ENCODE measurements at places on chromosomes 5 and 9.

DNA sequence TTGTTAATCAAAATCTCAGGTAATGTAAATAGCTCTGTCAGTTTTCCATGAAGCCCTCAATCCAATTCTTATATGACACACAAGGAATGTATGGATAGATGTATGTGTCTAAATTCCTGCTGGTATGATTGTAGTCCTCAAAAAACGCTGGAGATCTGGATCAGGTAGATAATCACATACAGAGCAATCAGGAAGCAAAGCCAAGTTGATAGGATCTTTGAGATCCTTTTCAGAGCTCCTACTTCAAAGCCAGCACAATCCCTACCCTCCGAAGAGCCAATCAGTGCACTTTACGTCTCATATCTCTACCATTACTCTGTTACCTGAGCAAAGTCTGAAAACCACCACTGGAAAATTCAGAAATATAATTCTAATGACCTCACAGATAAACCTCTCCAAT, 27.4 kb downstream of the TYRP1 start:
- no peak for DNase-seq

DNA sequence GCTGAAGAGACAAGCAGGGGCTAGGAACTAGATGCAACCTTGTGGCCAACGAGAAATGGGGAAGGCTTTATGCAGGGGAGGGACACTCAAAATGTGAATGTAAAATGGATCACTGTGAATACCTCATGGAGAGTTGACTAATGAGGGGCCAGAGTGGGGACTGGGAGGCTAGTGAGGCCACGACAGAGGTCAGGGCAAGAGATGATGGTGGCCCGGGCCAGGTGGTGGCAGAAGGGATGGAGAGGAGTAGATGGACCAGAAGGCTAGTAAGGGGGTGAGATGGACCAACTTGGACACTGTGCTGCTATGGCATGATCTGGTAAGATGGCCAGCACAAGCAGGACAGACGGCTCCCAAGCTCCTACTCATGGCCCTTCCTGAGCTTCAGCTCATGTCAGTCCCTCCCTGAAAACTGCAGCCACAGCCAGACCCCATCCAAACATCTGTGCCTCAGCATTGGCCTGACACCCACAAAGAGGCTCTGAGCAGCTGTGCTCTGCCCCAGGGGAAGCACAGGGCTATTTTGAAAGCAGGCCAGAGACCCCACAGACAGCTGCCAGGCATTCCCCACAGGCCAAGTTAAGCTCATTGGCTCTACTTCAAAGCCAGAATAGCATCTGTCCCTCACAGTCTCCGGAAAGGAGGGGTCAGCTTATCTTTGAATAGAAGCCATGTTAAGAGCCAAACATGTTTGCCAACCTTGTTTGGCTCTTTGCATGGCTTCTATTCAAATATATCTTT, 22.1 kb downstream of the P4HA2 start:
- peak; percentile 93 for DNase-seq

DNA sequence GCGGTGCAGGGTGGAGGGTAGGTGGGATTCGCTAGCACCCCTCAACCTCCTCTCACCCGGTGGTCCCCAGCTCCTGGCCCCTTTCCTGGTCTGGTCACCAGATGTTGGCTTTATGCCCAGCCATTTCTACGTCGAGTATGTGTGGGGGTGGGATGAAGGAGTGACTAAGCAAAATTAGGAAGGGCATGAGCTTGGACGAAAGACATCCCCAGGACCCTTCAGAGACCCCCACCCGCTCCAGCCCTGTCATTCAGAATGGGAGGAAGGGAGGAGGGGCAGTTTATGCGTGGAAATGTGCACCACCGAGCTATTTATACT, 742 bp downstream of the BHMT2 start:
- no peak for DNase-seq

GRCh38 chr5:153742060-153742459, 251.6 kb downstream of the GRIA1 start:
- no peak for DNase-seq

- no peak for DNase-seq
Observed at GRCh38 chr9:136996361-136997292, at the start of gene CLIC3. TSS of gene CLIC3 (minus strand) at chr9:136996568. CDS start at chr9:136996543, 25 bp downstream.

DNA sequence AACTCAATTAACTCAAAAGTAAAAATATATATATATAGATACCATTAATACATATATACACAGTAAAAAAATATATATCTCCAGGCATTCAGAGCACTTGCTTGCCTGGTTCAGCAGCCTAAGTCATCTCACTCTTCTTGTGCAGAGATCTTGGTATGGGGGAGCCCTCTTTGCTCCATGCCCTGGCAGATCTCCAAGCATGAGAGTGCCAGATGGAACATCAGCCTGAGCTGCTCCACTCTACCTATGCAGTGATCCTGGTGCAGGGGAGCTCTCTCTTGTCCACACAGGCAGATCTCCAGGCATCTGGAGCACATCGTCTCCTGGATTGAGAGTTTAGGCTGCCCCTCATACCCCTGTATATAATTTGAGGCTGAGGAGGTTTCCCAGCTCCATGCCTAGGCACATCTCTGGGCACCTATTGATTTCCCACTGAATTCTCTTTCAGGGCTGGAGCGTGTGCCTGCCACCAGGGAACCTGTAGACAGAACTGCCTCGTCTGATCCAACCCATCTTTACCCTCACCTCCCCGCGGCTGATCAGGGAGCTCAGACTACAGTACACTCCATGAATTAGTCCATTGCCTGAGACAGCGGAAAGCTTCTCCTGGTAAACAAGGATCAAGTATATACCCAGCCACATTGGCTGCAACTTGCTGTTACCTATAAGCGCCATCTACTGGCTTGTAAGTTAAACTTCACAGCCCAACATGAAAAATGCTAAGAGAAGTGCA, 342.4 kb upstream of the GRIA1 start:
- peak; percentile 9 for DNase-seq

GRCh38 chr5:38453506-38453905, 102.9 kb downstream of the LIFR start:
- no peak for DNase-seq

- no peak for DNase-seq
Observed at GRCh38 chr9:1216532-1216931, 166.4 kb downstream of the DMRT2 start.

Data from DMS 273 treated with DMSO at 0.1 percent for 48 hours (cell line).